ENCODE measurements at places on chromosomes 5 and 9.

DNA sequence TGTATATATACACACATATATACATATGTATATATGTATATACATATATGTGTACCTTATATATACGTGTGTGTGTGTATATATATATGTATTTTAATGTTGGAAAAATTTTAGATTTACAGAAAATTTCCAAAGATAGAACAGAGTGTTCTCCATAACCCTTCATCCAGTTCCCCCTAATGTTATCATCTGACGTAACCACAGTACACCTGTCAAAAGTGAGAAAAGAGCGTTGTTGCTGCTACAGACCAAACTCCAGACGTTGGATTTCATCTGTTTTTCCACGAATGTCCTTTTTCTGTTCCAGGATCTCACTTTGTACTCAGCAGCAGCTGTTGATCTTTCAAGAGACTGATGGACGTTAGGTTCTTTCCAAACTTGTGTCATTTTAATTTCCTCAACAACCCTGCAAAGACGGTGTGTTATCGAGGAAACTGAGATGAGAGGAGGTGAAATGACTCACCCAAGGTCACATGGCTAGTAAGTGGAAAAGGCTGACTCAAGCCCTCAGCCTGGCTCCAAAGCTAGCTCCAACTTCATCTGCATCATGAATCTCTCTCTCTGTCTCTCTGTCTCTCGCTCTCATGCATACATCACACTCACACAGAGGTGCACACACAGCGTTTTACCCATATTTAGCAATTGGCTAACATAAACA lies 17.0 kb upstream of the NTNG2 start:
- DNase-seq: peak; percentile 35

DNA sequence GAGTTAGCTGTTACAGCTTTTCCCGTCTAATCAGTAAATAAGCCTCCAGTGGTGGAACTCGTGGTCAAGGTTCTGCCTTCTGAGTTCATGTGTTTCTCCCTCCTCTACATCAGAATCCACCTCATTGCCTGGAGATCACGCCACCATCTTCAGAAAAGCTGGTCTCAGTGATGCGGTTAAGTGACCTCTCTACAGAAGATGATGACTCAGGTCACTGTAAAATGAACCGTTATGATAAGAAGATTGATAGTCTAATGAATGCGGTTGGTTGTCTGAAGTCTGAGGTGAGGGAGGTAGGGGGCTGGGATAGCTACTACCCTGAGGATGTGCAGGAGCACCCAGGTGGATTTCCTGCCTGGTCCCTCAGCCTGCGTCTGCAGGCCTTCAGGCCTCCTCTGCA lies 13.3 kb downstream of the ODF2 start:
- no peak for DNase-seq

DNA sequence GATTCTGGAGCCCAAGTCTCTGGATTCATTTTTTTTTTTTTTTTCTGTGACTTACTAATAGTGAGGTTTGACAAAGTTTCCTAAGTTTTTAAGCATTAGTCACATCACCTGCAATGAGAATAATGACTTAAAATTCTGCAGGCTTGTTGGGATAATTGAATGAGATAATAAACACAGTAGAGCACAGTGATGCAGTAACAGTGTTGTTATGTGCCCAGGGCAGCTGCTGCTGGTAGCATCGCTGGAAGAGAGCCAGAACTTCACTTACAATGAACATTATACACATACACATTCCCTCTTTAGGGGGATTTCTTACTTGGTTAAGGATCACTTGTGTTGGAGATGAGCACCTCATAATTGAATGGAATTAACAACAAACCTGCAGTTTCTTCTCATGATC lies 78.9 kb downstream of the ALDH7A1 start:
- DNase-seq: no peak

GRCh38 chr5:58099257-58099656 lies 360.6 kb downstream of the PLK2 start:
- no peak for DNase-seq

DNA sequence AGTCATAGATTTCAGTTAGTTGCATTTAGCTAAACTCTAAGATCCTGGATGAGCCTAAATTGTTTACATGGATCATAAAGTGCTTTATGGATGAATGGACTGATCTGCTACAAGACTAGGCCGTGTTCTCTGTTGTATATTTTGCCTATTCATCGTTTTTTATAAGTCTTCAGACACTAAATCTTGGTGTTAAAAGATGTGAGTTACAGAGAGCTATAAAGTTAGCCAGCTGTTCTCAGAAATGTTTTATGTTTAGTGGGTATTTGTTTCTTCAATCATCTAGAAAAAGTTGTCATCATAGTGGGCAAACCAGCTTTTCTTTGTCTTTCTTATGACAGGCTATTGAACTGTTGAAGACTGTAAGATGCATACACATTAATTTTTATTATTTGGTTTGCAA lies 585.8 kb upstream of the SEMA6A start:
- DNase-seq: no peak

GRCh38 chr9:86997156-86997555 lies 49.9 kb upstream of the GAS1 start:
- DNase-seq: no peak

GRCh38 chr9:133778336-133779013 lies 40.3 kb upstream of the SARDH start:
- no peak for DNase-seq

DNA sequence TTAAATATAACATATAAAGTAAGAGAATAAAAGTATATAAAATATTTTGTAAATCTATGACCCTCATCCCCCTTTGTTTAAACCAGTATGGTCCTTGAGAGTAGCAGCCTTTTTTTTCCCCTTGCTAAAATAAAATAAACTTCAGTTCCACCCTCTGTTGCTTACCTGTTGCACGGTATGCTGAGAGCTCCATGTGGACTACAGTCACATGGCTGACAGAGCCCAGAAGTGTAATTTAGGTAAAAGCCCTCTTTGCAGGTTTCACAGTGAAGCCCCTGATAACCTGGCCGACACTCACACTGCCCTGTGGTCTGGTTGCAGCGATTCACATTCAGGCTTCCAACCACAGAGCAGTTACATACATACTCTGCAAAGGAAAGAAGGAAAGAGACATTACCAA lies 55.1 kb downstream of the MEGF9 start:
- DNase-seq: no peak

GRCh38 chr9:75958226-75958625 lies 67.8 kb downstream of the PCSK5 start:
- no peak for DNase-seq

DNA sequence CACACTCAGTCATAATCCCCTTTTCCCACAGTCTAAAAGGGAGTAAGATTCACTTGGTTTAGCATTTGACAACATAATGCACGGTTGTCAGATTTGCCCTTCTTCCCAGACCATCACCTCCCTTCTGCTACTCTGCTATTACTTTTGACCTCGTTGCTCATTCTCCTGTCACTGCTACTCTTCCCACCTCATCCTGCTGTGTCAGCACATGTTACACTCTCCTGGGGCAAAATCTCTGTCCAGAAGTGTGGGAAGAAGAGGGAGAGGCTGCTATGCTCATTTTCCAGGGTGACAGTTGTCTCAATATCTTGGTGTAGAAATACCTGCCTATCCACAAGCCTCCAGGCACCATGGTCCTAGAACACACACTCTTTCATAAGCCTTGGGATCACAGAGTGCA lies 449.9 kb upstream of the PIK3R1 start:
- DNase-seq: no peak

DNA sequence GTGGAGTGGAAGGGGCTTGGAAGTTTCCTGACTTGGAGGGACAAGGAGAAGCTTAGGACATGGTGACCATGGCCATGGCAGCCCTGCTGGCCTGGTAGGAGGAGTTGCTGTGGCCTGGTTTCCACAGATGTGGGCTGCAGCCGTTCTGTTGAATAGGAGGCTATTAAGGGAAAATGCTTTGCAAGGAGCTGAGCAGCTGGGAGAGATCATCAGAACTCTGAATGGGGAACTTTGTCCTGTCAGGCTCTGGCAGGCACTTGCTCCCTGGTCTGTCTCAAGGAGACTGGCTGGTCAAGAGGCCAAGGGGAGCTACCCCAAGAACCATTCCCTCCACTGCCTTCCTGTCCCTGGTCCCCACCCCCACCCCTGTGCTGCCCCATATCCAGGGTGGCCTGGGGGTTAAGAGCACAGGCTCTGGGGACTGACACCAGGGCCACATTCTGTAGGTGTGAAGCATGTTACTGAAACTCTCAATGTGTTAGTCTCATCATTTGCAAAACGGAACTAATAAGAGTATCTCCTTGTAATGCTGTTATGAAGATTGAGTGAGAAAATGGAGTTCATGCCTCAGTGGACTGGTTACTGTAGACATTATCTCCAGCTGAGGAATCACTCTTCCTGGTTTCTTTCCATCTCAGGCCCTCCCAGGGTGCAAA lies 84.0 kb upstream of the ARAP3 start:
- DNase-seq: no peak

DNA sequence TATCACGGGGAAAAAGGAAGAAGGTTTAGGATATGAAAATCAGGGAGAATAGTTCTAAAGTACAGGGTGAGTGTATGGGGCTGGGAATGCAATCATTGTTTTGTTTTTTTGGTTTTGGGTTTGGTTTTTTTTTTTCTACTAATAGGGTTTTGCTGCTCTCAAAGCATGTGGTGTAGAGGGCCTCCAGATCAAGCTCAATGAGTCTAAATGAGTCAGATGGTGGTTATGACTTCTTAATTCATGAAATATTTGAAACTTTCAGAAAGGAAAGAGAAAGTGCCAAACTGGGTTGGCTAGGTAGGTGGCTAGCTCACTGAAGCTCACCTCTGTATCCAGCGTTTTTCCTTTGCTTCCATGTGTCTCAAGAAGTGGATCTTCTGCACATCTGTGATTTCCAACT lies 10.7 kb downstream of the OR1L8 start:
- no peak for DNase-seq

DNA sequence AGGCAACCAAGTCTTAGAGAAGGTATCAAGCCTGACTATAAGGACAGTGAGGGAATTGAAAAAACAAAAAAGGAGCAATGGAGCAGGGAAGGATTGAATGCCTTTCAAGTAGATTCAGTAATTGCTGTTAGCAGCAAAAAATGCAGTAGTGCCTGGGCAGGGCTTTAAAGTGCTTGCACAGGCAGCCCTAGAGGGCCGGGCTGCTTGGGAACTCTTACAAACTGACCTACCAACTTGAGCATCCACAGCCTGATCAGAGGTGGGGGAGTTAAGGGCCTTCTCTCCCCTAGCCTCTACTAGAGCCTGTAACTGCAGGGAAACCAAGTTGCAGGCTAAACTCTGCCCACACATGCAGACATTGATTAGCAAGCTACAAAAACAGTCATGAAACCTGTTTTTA lies 19.4 kb downstream of the FXN start:
- no peak for DNase-seq

- DNase-seq: no peak
These were observed 34.2 kb downstream of the NDUFS6 start for GRCh38 chr5:1835431-1835830.

DNA sequence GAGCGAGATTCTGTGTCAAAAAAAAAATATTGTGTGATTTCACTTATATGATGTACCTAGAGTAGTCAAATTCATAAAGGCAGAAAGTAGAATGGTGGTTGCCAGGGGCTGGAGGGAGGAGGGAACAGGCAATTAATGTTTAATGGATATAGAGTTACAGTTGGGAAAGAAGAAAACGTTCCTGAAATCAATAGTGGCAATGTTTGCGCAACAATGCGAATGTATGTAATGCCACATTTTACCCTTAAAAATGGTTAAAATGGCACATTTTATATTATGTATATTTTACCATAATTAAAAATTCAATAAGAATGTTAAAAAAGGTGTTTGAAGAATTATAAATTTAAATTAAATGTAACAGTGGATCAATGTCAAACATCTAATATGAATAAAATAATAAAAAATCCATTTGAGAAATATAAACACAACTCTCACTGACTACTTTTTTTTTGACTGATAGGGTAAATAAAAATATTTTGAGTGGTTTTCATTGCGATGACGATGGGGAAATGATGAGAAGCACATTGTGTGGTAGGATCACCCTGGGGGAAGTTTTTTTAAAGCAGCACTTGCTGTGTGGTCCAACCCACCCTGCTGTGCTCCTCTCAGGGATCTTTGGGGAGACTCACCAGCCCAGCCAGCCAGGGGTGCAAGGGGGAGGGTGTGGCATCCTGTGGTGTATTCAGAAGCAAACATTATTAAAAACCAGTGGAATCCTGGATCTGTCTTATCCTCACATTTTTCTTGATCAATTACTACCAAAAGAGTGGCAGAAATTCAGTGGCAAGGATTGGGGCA lies 4.3 kb downstream of the FYB1 start:
- peak; percentile 42 for DNase-seq

DNA sequence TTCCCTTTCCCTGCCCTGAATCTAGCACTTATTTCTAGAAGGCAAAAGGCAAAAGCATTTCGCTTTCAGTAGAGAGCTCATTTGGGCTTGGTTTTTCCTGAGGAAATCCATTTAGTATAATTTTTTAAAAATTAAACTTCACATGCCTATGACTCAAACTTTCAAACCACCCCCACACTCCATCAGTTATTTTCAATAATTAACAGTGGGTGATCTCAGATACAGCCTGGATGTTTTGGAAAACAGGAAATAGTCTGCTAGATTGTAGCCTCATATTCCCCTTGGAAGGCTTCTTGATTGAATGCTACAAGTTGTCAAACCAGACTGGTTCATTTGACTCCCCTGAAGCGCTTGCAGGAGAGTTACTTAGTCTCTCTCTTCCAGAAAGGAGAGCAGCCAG lies 40.6 kb downstream of the SEMA5A start:
- no peak for DNase-seq

- DNase-seq: no peak
These were observed 38.5 kb downstream of the FBXL7 start for GRCh38 chr5:15538516-15538915.

GRCh38 chr5:179368806-179369529 lies 23.7 kb upstream of the ADAMTS2 start:
- DNase-seq: no peak

- DNase-seq: no peak
These were observed 68.9 kb upstream of the EFNA5 start for GRCh38 chr5:107739661-107740060.

GRCh38 chr5:9192266-9192665 lies 353.6 kb downstream of the SEMA5A start:
- no peak for DNase-seq

- no peak for DNase-seq
These were observed 510.2 kb downstream of the SPATA31D1 start for GRCh38 chr9:82498541-82499317.

GRCh38 chr9:36970007-36970888 lies 63.8 kb downstream of the PAX5 start:
- DNase-seq: no peak

GRCh38 chr5:150279330-150280020 lies 10.1 kb downstream of the CAMK2A start:
- no peak for DNase-seq

DNA sequence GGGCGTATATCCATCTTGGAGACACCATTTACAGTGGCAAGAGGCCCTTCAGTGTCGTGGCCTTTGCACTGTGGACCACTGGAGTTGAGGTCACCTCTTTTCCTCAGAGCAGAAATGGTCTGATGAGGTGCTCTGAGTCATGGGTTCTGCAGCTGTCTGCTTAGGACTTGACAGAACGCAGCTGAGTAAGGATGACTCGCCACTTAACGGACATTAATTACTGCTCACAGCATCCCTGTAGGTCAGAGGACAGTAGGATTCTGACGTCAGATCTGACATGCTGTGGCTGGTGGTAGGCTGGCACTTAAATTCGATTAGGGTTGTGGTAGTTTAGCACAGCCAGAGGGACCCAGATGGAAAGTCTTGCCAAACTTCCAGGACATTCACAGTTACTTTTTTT lies 479.4 kb downstream of the DMAC1 start:
- DNase-seq: no peak

- no peak for DNase-seq
These were observed 41.7 kb downstream of the KCNV2 start for GRCh38 chr9:2758898-2759510.

All from stimulated activated CD4-positive, alpha-beta T cell treated with anti-CD3 and anti-CD28 coated beads, Interleukin-4, amount 100 ng/mL, for 24 hours (primary cell).